ENCODE measurements at places on chromosomes 5 and 9.

DNA sequence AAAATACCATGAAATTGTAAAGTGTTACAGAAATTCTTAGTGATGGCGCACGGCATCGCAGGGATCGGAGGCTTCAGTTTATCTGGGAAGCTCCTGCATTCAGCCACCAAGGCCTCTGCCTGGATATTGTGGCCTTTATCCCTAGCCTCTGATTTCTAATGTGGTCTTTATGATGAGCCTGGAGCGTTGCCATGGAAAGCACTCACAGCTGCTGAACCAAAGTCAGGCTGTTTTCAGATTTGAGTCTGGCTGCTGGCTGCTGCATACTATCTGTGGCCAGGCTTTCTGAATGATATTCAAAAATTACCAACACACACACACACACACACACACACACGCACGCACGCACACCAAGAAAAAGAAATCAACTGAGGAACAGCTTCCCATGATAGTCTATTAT lies 101.1 kb upstream of the ZNF366 start:
- no peak overlapping the region for H3K27ac ChIP-seq
- H3K4me1 ChIP-seq, result no peaks in the 10 kb centered on the region
- DNase-seq, result no peak
- H3K4me3 ChIP-seq, result no peak overlapping the region
- H3K27me3 ChIP-seq, result no peaks in the 10 kb centered on the region
- H3K36me3 ChIP-seq, result no peaks in the 10 kb centered on the region

DNA sequence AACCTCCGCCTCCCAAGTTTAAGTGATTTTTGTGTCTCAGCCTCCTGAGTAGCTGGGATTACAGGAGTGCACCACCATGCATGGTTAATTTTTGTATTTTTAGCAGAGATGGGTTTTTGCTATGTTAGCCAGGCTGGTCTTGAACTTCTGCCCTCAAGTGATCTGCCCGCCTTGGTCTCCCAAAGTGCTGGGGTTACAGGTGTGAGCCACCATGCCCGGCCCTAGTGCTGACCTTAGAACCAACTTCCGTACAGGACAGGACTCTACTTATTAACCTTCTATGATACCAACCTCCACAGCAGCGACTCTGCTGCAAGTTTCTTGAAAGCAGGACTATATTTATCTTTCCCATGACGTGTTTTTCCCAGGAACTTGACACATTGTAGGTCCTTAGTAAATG lies 176.9 kb downstream of the RGS3 start:
- no peak overlapping the region for H3K27ac ChIP-seq
- H3K36me3 ChIP-seq, result no peaks in the 10 kb centered on the region
- H3K27me3 ChIP-seq, result no peaks in the 10 kb centered on the region
- no peak for DNase-seq

DNA sequence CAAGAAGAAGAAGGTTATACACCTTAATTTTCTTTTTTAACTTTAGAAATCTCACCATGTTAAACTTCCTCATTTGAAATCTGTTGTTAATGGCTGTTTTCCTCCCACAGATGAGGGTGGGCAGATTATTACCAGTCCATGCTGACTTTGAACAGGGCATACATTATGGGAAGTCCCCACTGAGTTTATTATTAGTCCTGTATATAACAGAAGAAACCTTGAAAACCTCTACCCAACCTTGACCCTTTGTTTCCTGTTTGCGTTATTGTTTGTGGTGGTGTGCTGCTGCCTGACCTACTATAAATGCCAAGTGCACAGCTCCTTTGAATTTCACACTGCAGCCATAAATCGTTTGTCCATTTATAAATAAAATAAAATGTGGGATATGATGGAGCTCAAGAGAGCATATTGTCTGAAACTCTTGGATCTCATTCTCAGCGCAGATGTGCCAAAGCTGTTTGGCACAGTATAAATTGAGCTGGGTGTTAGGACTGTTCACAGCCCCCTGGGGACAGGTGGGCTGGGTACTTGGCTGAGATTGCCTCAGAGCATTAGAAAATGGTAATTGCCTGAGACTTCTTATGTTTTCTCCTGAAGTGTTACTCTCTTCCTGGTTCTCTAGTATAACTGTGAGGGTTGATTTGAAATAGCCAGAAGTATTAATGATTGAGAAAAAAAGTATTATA lies 139.6 kb downstream of the SPATA31D1 start:
- no peaks in the 10 kb centered on the region for H3K4me1 ChIP-seq
- H3K4me3 ChIP-seq, result no peak overlapping the region
- H3K27ac ChIP-seq, result no peak overlapping the region
- H3K36me3 ChIP-seq, result no peaks in the 10 kb centered on the region

GRCh38 chr5:82058710-82059109 lies 86.9 kb downstream of the ATG10 start:
- no peaks in the 10 kb centered on the region for H3K4me1 ChIP-seq
- H3K4me3 ChIP-seq, result no peak overlapping the region
- no peaks in the 10 kb centered on the region for H3K27me3 ChIP-seq
- no peak for DNase-seq
- H3K27ac ChIP-seq, result no peak overlapping the region
- no peaks in the 10 kb centered on the region for H3K36me3 ChIP-seq

DNA sequence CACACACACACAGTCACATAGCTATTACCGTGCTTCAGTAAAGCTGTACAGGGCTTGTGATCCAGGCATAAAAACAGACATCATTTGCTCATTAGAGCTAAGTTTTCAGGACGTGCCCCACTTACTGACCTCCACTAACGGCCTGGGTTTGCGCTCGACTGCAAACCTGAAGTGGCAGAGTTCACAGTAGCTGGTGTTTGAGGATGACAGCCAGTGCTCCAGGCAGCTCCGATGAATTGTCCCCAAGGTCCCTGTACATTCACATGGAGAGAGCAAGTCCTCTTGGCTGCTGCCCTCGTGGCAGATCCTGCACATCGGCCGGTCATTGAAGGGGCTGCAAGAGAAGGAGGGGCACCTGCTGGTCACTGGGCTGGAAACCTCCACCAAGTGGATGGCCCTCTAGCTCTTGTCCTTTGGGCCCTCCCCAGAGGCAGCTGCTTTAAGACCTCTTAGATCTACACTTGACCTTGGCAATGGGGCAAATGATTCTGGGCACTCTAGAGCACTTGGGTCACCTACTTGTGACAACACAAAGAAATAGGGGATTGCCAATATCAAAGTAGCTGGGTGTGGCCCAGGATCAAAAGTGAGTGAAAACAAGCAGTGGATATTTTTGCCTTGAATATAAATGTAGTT lies 115.4 kb downstream of the MARCHF3 start:
- no peak overlapping the region for H3K4me3 ChIP-seq
- H3K36me3 ChIP-seq, result no peaks in the 10 kb centered on the region
- no peak for DNase-seq
- no peak overlapping the region for H3K27ac ChIP-seq

DNA sequence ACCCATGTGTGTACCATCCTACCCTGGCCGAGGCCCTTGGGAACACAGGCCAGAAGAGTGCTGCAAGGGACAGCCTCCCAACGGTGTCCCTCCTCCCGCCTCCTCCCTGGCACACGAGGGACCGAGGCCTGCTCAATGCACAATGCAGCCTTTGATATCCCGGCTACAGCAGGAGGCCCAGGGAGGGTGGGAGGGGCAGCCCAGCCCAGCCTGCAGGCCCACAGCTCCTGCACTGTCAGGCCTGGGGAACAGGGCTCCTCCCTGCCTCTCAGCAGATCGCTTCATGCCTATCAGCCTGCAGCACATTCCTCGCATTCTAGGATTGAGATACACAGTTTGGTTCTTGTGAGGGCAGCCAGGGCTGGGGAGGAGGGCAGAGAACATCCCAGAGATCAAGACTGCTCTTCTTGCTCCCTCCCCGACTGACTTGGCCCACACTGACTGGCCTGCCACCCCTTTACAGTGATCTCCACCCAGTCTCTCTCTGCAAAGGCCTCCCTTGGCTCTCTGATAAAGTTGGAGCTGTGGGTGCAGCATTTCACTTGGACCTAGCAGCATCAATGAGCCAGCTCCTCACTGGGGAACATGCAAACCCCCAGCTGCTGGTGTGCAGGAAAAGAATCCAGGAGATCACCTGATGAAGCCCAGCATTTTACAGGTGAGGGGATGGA lies at the start of gene SH3TC2:
Gene SH3TC2, minus strand, starts transcription at position 46 of the 671 bp plus-strand sequence. Its CDS starts 40 bp downstream, at position 6.
- DNase-seq, result peak; percentile 57
- no peaks in the 10 kb centered on the region for H3K27me3 ChIP-seq
- no peaks in the 10 kb centered on the region for H3K4me1 ChIP-seq
- no peaks in the 10 kb centered on the region for H3K36me3 ChIP-seq
- peak within 1 kb of the TSS; percentile 13 for H3K27ac ChIP-seq
- H3K4me3 ChIP-seq, result no peak within 1 kb of the TSS

DNA sequence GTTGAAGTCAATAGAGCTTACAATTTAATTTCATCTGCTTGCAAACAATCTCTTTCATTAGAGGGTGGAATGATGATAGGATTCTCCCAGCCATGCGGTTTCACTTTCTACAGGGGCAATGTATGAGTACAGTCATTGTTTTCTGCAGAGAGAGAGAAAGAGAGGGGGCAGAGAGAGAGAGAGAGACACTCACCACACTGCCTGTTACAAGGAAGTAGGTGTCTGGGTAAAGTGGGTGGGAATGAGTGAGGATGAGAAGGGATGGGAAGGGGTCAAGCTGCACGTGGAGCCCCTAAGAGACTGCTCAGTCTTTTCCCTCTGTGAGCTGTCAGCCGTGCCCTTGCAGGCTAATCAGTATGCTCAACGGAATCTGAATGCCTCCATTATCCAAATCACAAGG lies 454.3 kb downstream of the KDM4C start:
- no peak for DNase-seq
- no peaks in the 10 kb centered on the region for H3K27me3 ChIP-seq
- H3K4me1 ChIP-seq, result peaks cover 5% of the 10 kb centered on the region
- no peak overlapping the region for H3K4me3 ChIP-seq

GRCh38 chr5:151093476-151093889 lies 12.6 kb upstream of the TNIP1 start:
- no peak overlapping the region for H3K4me3 ChIP-seq
- no peaks in the 10 kb centered on the region for H3K27me3 ChIP-seq
- no peaks in the 10 kb centered on the region for H3K36me3 ChIP-seq
- H3K27ac ChIP-seq, result no peak overlapping the region
- no peaks in the 10 kb centered on the region for H3K4me1 ChIP-seq

DNA sequence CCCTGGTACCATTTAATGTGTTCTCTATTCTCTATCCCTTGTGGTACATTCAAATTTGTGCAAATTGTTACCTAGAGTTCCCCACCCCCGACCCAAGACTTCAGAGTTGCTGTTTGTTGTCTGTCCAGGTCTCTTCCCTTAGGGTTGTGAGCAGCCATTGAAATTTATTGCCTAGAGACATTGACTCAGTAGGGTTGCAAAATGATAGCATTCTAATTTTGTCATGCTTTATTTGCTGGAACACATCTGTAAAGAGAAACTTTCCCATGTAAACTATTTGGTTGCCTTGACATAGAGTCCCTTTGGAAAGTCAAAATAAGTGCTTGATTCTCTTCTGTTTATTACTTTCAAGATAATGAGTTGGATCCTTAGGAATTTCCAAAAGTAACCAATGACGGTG lies 91.7 kb upstream of the KLF9 start:
- no peaks in the 10 kb centered on the region for H3K36me3 ChIP-seq
- H3K27me3 ChIP-seq, result no peaks in the 10 kb centered on the region
- H3K4me3 ChIP-seq, result no peak overlapping the region
- H3K4me1 ChIP-seq, result no peaks in the 10 kb centered on the region
- DNase-seq, result no peak
- H3K27ac ChIP-seq, result no peak overlapping the region
